C1 segment of cervical spinal cord (tissue), 14 donors: ENCODE measurements at places on chromosomes 5 and 9.
A peak's percentile ranks its signal among the peaks of the same experiment; 100 is the strongest.

GRCh38 chr5:50807661-50808060, 141.2 kb downstream of the PARP8 start:
- DNase-seq, result no peak

DNA sequence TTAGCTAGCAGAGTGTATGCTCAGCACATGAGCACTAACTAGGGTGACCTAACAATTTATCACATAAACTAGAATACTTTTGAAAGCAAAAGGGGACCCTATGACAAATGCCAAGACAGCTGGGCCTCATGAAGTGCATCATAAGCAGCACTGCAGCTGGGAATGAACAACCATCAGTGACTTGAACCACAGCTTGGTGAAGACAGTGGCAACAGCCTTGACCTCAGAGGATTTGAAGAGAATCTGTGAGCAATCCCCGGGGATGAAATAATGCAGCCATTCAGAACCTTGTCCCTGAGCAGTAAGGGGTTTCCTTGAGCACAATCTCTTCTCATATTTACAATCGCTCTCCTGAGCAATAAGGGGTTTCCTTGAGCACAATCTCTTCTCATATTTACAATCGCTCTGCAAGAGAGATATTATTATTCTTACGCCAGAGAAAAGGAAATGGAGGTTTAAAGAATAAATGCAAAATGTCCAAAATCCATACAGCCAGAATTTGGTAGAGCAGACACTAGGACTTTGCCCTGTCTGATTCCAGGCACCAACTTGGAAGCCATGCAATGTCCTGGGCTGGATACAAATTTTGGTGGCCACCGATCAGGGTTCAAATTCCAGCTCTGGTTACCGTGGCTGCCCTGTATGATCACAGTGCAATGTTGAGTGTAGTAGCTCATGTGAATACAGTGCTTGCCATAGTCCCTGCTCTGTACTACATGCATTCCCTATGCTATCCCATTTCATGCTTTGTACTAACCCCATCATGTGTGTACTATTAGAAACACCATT, 846 bp upstream of the NSG2 start:
- no peak for DNase-seq

- DNase-seq, result no peak
Measured at GRCh38 chr5:130476325-130476724, 572.1 kb downstream of the CHSY3 start.

DNA sequence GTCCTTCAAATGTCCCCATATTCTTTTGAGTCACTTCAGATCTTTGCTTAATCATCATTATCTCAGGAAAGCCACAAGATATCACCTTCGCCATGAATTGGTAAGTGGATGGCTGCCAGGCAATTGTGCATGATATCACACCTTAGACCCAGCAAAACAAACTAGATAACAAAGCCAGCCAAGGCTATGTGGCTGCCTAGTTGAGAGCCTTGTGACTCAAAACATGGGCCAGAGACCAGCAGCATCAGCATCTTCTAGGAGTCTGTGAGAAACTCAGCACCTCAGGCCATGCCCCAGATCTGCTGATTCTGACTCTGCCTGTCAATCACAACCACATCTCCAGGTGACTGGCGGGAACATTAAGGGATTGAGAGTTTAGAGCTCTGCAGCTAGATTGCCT, 82.8 kb downstream of the SLIT3 start:
- no peak for DNase-seq

DNA sequence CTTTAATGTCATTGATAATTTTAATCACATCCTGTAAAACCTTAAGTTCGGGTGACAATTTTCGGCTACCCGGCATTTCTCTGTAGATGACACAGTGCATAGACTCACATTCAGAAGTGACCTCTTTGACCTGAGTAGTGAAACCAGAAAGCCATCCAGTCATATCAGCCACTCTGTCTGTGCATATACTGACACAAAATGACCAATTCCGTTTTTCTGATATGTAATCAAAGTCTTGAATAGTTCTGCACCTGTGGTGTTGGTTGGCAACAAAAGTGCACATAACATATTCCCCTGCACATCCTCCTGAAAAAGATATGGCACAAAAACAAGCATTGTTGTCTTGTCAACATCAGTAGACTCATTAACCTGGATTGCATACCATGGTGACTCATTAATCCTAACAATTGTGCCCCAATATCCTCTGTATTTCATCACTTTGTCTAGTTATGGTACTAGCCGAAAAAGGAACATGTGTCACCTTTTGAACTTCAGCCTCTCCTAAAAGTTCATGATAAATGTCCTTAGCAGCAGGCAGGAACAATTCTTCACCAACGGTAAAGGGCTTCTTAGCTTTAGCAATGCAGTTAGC, 4.6 kb upstream of the HNRNPA0 start:
- DNase-seq, result no peak

GRCh38 chr5:75435096-75435495, 76.3 kb downstream of the CERT1 start:
- no peak for DNase-seq

- no peak for DNase-seq
Measured at GRCh38 chr9:98280574-98280973, 25.1 kb upstream of the TBC1D2 start.

DNA sequence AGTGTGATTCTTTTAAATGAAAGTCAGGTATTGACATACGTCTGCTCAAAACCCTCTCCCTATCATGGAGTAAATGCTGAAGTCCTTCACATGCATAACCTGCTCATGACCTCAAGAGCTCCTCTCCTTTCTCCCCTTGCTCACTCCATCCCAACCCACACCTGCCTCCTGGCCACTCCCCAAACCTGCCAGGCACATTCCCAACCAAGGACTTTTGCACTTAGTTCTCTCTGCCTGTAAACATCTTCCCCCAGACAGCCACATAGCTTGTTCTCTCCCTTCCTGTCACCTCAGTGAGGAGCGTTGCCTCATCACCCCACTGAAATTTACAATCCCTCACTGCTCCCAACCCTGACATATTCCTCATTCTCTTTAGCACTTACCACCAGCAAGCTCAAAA, 8.7 kb downstream of the SETD9 start:
- no peak for DNase-seq

- no peak for DNase-seq
Measured at GRCh38 chr5:172898843-172899369, 60.3 kb upstream of the RPL26L1 start.

GRCh38 chr5:122404018-122404417, 92.0 kb downstream of the SNCAIP start:
- DNase-seq, result no peak

- DNase-seq, result no peak
Measured at GRCh38 chr5:57432876-57433275, 49.7 kb downstream of the ACTBL2 start.

DNA sequence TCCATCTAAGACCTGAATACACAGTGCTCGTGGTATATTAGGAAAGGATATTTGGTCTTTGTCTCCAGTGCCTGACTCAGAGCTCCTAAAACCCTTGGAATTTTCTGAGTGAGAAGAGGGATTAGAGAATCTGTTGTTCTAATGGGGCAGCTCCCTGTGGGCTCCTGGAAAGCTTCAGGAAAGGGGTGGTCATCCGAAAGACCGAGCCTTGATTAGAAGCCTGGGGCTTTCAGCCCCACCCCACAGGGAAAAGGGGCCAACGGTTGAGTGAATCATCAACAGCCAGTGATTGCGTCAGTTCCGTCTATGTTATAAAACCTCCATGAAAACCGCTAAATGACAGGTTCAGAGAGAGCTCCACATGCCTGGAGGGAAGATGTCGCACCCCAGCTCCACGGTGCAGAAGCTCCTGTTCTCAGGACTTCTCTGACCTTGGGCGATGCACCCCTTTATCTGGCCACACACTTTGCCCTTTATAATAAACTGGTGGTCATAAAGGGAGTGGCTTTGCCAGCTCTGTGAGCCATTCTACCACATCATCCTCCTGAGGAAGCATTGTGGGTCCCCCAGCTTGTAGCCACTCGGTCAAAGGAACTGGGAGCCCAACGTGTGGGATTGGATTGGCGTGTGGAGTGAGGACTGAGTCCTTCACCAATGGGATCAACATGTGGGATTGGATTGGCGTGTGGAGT, 71.0 kb upstream of the ICE1 start:
- no peak for DNase-seq

DNA sequence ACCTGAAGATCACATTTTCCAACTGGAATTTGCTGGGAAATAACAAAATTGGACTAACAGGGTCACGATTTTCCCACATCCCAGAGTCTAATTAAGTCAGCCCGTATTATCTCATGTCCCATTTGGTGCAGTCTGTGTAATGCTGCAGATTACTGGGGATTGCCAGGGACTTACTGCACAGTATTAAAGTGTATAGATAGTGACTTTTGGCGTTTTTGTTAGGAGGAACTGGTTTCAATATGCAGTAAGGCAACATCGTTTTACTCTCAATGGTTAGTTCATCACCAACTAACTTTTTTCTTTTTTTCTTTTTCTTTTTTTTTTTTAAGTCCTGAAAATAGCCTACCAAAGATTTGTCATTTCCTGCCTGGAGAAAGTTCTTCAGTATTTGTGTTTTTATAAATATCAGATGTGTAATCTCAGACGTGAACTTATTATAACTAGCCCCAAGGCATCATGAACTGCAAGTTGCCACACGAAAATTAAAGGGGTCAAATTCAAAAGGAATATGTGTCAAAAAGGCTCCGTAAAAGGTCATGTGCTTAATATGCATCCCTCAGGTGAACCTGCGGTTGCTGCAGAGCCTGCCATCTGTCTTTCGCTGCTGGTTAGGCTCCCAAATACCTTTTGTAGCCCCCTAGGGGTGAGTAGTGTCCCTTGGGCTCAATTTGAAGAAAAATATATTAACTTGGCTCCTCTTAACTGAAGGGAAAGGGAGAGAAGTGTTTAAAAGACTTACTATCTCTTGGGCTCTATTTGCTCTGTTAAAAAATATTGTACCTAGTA, 176.7 kb upstream of the ADAMTSL1 start:
- no peak for DNase-seq

DNA sequence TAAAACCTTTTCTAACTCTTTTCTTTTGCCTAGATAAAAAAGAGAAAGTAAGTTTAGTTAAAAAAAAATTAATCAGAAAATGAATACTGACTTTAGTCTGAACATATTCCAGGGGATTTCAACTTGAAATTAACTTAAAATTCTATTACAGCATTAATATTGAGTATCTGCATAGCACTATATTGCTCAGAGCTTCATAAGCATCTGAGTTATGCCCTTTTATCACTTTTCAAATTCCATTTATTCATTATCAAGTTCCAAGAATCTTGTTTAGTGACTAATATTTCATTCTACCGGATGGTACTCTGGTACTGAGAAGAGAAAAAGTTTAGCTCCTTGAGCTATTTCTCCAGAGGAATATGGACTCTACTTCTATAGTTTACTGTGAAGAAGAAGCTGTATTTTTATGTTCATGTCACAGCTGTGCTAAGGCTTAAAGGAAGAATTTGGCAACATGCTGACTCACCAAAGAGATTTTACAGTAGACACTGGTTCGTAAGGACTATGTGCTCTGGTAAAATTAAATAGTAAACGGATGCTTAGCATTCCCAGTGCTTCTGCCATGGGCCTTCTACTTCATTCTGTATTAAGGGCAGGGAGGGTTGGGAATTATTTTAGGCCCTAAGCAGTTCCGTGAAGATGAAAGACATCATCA, 285.2 kb upstream of the SEMA6A start:
- DNase-seq, result no peak

DNA sequence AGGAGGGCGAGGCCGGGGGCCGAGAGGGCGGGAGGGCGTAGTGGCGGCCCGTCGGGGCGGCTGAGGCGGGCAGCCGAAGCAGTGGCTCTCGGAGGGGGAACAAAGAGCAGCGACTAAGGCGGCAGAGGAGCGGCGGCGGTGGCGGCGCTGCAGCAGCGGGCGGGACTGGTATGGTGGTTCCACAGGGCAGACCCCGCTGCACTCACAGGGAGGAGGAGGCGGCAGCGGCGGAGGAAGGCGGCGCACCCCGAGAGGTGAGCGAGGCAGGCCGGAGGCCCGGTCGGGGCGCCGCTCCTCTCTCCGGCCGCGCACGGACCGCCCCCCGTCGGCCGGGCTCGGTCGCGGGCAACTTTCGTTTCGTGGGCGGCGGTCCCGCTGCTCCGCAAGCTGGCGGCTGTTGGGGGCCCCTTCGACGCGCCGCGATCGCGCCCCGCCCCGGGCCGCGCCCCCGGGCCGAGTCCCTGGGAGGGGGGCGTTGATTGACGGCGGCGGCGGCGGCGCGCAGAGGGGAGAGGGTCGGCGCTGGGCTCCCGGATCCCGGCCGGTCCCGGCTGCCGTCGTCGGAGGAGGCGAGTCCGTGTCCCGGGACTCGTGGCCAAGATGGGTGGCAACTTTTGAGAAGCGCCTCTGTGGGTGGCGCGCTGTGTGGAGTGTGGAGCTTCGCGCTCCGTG, 467 bp downstream of the CNOT6 start:
- peak; percentile 19 for DNase-seq

- no peak for DNase-seq
Measured at GRCh38 chr9:84170521-84171141, 169.9 kb downstream of the SLC28A3 start.
